Stimulated activated CD8-positive, alpha-beta memory T cell treated with anti-CD3 and anti-CD28 coated beads, Interleukin-15, amount 100 ng/mL, for 48 hours (primary cell): ENCODE measurements at places on chromosomes 16 and 17.
A peak's percentile ranks its signal among the peaks of the same experiment; 100 is the strongest.

DNA sequence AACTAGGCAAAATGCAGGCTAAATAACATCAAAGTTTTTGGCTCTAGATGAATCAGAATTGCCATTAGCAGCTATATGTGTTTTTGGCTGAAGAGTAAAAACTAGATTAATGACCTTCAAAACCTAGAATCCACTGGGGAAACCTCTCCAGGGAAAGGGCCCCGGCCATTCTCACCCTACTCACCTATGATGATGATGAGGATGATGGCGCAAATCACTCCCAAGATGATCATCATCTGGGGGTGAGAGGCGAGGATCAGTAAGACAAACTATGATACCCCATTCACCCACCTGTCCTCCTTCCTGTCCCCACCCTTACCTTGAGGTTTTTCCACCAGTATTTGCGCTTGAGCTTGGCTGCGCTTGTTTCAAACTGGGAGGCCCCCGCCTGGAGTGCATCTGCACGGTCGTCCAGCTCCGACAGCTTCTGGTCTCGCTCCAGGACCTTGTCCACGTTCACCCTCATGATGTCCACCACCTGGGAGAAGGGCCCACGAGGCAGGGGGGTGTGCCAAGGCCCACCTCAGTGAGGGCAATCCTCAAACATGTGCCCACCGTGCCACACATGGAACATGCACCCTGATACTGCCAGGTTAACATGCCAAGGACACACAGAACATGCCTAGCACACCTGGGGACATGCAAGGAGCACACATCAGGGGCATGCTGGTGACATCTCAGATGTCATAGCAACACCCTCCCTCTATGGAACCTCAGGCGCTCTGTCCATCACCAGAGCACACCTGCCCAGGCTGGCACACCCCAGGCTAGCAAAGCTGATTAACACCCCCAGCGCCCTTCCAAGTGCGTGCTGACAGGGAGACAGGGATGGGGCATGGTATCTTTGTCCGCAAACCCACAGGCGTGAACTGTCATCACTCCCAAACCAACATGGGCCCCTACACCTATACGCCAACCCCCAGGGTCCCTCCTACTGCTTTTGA, 1.2 kb downstream of the VAMP2 start:
- no peak for DNase-seq

GRCh38 chr17:44672479-44673093, 16.3 kb downstream of the MEIOC start:
- no peak for DNase-seq

DNA sequence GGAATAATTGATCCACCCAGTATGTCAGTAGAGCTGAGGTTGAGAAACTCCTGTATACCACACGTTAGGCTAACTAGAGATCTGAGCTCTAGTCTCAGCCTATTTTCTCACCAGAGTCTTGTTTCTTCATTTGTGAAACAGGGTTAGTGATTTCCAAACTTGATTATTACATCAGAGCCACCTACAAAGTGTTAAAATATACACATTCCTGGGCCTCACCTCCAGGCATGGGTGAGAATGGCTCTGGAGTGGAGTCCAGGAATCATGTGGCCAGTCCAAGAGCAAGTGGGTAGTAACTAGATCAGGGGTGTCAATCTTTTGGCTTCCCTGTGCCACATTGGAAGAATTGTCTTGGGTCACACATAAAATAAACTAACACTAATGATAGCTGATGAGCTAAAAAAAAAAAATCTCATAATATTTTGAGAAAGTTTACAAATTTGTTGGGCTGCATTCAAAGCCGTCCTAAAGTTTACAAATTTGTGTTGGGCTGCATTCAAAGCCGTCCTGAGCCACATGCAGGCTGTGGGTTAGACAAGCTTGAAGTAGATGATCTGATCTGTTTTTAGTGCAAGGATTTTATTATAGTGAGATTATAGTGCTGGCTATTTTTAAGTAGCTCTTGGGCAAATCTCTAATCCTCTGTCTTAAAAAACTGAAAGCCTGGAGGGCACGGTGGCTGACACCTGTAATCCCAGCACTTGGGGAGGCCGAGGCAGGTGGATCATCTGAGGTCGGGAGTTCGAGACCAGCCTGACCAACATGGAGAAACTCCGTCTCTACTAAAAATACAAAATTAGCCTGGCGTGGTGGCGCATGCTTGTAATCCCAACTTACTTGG, 20.4 kb downstream of the PRCD start:
- DNase-seq = no peak

- no peak for DNase-seq
These were observed 6.4 kb downstream of the SDK2 start for GRCh38 chr17:73637866-73638265.

DNA sequence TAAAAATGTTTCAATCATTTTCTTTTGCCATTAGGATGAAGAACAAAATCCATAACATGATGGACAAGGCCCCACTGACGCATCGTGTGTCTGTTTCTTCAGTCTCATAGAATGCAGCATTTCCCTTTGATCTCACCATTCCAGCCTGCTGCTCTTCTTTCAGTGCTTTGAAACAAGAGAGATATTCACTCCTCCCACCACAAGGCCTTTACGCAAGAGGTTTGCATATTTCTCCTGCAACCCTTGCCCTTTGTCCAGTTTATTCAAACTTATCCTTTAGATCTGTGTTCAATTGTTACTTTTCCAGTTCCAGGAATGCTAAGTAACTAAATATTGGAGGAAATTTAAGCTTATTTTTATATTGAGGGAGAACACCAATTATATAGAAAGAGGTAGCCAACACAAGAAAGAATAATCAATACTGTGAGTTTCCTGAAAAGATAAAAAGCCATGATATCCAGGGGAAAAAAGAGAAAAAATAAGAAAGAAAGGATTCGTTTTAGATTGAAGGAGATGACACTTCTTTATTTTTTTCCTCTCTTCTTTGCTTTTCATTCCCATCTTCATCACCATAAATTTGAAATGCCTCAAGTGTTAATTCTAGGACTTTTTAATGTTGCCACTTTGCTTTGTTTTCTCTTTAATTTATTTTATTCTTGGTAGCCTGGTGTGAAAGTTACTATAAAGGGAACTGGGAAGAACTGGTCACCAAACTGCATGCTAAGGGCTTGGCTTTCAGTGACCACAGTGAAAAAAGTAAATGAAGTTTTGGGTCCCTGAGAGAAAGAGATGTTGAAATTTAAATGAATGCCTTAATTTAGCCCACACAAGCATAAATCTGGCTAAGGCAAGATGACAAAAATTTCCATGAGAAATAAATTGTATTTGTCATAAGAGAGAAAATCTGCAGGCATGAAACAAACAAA, 102.1 kb downstream of the KIF2B start:
- no peak for DNase-seq

DNA sequence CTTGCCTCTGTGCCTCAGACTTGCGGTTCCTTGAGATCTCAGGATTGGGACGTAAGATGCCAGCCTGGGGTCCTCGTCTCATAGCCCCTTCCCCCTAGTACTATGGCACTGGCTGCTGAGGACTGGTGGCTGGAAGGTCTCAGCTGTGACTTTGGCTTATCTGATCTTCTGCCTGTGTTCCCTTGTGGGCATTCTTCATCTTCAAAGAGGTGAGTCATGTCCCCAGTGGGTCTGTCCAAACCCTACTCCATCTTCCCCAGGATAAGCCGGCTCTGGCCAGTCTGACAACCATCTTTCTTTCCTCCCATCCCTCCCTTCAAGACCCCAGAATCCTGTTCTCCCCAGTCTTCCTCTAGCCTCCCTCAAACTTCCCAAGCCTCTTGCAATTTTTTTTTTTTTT, 3.6 kb downstream of the CD19 start:
- no peak for DNase-seq

DNA sequence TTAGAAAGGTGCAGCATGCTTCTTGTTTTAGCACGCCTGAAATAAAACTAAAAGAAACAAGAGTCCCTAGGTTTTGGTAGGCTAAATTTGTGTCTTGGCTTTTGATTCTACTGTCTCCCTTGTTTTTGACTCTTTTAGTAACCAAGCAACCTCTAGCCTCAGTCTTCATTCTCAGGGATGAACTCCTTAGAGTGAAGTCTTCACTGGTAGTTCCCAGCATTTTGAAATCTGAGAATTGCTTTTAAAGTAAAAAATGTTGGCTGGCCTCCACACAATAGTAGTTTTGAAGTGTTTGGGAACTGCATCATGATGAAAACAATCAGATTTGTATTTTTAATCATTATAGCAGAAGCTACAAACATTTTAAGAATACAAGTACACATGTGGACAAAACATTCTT, 6.1 kb upstream of the CDR2 start:
- no peak for DNase-seq

GRCh38 chr17:56819431-56820145, 14.1 kb downstream of the C17orf67 start:
- DNase-seq = peak; percentile 47

GRCh38 chr16:2883458-2883908, 468 bp downstream of the FLYWCH2 start:
- DNase-seq = no peak

DNA sequence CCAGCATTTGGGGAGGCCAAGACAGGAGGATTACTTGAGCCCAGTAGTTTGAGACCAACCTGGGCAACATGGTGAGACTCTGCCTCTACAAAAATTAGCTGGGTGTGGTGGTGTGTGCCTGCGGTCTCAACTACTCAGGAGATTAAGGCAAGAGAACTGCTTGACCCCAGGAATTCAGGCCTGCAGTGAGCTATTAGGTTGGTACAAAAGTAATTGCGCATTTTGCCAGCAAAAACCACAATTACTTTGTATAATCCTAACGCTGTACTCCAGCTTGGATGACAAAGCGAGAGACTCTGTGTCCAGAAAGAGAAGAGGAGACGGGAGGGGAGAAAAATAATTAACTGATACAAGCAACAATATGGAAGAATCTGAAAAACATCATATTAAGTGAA, 32.7 kb downstream of the YWHAE start:
- DNase-seq = no peak

DNA sequence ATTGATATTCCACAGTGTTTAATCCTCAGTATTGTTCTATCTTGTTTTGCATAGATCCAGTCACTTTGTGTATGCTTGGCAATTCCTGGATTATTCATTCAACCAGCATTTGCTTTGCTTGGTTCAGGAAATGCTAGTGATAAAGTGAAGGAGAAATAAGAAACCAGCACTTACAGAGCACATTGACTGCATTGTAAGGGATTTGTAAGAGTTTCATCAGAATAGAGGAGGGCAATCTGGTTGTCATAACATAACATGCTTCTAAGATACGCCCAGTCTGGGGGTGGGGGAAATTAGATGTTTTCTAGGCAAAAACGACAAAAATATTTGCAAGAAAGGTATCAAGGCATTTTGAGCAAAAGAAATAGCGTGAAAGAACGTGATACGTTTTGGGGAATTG, 40.4 kb downstream of the TNRC6A start:
- no peak for DNase-seq

GRCh38 chr17:74812109-74813009, 36.2 kb upstream of the NAT9 start:
- no peak for DNase-seq

DNA sequence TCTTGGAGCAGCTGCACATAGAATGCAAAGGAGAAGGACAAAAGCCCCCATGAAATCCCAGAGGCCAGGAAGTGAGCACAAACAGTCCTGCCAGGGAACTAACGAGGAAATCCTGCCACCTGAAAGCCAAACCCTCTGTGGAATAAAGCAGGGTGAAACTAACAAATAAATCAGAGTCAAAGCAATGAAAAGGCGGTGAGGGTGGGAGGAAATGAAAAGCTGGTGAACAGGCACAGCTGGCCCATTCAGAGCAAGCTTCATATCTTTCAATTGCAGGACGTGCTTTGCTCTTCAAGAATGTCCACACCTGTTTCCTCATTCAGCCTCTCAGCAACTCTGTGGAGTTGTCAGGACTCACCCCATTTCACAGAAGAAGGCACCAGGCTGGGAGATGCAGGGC, 108.1 kb downstream of the ABCC12 start:
- DNase-seq = no peak

DNA sequence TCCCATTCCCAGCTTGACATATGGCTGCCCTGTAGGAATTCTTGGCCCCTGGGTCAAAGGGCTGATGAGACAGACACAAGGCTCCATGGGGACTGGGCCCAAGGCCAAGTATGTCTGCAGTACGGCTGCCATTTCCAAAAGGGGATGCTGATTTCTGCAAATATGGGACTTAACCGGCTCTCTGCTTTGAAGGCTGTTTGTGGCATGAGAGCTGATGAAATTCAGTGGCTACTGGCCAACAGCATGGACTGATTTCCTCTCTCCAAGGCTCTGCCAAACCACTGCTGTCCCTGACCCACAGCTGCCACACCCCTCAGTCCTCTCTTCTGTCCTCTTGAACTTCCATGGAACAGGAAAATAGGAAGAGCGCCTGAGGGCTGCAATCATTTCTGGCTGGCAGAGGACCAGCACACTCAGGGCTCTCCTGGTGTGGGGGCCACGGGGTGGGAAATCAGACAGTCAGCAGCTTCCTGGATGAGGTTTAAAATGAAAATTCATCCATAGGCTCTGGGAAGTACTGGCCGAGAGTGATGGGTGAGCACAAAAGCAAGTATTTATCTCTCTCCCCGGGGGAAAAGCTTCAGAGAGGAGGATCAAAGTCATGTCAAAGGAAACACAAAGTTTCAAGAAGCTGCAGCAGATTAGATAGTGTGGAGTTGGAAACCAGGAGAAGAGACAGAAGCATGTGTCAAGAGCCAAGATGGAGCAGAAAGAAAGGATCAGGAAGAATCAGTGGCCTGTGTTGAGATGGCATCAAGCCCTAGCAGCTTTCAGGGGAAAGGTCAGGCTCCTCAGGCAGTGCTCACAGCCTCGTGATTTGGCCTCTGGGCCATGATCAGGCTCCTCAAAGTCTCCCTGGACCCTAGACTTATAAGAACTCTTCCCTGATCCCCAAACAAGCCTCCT, 64.1 kb upstream of the SREBF1 start:
- no peak for DNase-seq

DNA sequence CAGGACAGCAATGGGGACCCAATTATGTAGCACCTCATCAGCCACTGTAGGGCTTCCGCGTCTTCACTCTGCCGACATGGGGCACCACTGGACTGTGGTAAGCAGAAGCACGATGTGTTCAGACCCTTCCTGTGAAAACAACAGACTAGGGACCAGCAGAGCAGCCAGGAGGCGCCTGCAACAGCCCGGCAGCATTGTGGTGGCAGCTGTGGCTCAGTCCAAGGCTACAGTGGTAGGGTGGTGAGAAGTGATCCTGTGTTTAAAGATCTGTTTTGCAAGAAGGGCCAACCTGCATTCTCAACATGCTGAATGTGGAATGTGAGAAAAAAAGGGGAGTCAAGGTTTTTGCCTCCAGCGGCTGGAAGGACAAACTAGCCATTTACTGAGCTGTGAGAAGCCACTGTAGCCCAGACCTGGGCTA, 80.8 kb downstream of the GAS7 start:
- no peak for DNase-seq
